Chondrocyte (in vitro differentiated cells): ENCODE measurements at places on chromosomes 4 and X.

DNA sequence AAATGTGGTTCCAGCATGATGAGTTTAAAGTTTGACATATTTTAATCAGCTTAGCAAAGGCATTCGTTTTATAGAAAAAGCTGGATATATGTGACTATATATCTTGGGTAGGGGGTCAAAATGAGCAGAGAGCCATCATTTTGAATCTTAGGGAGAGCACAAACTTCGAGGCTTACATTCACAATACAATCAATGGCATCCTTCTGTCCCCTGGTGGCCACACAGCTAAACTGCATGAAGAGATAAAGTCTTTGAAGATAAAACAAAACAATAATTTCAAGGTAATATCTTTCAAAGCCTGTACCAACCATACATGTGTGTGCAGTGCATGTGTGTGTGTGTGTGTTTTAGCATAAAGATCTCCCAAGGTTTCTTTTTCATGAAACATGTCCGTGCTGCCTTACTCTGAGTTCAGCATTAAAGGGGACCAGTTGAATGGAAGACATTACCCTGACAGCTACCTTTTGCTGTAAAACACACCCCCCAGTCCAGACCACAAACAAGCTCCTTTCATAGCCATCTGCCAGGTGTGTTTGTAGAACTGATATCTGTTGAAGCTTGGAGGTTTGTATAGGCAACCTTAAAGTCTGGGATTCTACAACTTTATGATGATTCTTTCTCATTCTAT, 22.0 kb downstream of the DYNLT3 start:
- no peak for DNase-seq

GRCh38 chrX:150525061-150525919, 43.1 kb upstream of the MTM1 start:
- no peak for DNase-seq

- no peak for DNase-seq
These were observed 14.8 kb upstream of the SPARCL1 start for GRCh38 chr4:87543835-87544461.

DNA sequence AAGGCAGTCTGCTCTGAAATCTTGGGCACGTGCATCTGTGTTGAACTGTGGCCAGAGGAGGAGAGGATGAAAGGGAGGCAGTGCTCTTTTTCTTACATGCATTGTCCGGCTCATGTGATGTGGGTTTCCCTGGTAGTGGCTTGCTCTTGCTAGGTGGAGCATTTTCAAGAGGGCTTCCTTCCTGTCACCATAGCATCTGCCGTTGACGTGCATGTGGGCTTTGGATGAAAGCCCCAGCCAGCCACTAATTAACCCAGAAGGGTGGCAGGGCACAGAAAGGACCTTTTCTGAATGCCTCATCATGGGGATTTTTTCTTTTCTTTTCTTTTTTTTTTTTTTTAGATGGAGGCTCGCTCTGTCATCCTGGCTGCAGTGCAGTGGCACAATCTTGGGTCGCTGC, 121.3 kb downstream of the GPR143 start:
- no peak for DNase-seq

GRCh38 chr4:174528226-174528625, 5.9 kb upstream of the HPGD start:
- DNase-seq = no peak

GRCh38 chr4:149116806-149117205, 674.6 kb upstream of the NR3C2 start:
- DNase-seq = no peak

GRCh38 chrX:39162322-39162735, 361.1 kb downstream of the MID1IP1 start:
- no peak for DNase-seq

GRCh38 chr4:87092389-87093141, 127.9 kb downstream of the KLHL8 start:
- DNase-seq = no peak

GRCh38 chr4:8534129-8534528, 46.1 kb upstream of the GPR78 start:
- no peak for DNase-seq

DNA sequence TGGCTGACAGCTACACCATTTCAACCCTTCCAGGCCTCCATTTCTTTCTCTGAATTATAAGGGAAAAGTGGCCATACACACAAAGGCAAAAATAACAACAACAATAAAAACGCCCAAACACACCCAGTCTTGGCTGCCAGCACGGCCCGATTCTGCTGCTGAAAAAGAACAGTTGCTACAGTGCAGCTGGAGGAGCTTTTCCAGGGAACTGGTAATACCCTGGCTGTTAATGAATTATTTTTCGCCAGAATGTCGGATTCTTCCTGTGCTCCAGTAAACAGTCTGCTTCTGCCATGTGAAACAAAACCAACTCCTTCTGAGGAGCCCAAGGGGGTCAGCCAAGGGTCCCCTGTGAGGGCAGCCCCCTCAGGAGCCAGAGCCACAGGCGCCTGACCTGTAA, 6.6 kb downstream of the RAI2 start:
- no peak for DNase-seq

DNA sequence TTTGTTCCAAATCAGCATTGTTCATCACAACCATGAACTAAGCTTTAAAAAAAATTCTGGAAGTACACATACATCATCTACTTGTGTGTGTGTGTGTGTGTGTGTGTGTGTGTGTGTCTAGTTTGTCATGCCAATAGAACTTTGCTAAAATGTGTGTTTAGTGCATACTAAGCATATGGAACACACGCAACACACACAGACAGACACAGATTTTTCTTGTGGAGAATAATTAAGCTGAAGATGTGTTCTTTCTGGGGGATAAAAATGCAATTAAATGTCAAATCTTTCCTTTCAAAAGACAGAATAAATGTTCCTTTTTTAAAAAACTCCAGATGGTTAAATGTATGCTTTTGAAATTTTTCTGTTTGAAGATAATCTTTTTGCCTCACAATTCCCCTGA, 530.4 kb upstream of the INTU start:
- DNase-seq = no peak

- DNase-seq = no peak
These were observed 795.6 kb downstream of the IL1RAPL1 start for GRCh38 chrX:29382811-29383210.

DNA sequence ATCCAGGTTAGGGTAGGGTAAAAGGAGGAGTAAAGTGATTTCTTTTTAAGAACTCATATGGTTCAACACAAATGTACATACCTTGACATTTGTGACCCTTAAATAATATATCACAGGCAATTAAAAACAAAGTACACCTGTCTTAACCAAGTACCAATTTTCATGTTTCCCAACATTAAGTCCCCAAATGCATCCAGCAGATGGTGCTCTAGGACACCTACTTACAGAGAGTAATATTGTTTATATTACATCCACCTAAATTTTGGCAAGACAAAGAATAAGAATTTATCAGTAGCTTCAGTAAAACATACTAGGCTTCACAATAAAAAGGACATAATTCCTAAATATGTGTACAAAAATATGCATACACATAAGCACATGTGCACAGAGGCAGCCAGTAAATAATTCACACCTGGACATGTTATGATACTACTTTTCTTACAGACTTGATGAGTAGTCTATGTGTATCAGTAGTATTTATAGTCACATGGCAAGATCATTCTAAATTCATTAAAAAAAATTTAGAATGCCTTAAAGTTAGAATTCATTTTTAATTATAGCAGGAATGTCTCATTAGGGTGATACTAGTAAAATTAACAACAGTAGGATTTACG, 219.7 kb downstream of the DCLK2 start:
- no peak for DNase-seq

DNA sequence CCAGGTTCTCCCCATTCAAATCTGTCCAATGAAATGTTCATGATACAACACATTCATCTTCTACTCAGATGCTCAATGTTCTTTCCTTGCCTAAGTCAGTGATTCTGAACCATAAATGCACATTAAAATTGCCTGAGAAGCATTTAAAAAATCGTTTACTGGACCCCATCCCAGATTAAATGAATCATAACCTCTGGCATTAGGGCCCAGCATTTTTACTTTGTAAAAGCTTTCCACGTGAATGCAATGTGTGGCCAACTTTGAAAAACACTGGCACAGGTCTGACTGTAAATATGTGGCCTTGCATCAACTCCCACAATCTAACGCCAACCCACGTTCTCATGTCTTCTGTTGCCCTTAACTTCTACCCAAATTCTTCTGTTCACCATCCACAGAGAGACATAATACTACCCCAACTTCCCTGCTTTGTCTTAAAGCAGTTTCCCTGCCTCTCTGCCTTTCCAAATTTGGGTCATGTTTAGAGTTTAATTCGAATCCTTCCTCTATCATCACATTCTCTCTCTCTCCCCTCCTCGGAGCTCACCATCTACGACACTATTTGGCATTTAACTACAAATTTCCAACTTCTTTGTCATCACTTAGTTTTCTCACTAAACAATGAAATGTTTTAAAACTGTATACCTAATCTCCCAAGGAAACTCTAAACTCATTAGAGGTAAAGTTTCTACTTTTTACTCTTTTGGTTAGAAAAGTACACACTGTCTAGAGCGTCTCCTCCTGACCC, 78.7 kb downstream of the PRKG2 start:
- DNase-seq = no peak

DNA sequence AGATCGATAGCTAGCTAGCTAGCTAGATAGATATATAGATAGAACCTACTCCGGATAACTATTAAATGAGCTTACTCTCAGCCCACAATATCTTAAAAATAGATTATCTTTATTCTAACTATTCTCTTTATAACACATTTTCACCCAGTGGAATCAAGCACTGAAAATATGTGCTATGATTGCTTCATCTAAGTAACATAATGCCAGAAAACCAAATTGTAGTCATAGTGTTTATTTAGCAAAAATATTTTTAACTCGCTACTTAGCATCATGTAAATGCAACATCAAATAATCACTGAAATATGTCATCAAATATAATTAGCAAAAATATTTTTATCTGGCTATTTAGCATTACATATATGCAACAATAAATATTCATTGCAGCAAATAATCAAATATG, 1.5 kb downstream of the TMEM156 start:
- DNase-seq = no peak

DNA sequence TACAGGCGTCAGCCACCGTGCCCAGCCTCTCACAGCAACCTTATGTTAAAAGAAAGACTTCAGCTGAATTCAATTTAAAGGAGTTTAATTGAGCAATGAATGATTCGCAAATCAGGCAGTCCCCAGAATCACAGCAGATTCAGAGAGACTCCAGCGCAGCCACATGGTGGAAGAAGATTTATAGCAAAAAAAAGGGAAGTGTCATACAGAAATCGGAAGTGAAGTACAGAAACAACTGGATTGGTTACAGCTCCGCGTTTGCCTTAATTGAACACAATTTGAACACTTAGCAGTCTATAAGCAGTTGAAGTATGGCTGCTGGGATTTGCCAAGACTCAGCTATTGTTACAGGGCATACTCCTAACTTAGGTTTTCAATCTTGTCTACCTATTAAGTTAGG, 19.8 kb downstream of the CENPVL3 start:
- DNase-seq = no peak

- DNase-seq = no peak
These were observed 5.5 kb upstream of the XAGE2 start for GRCh38 chrX:52363247-52363883.

DNA sequence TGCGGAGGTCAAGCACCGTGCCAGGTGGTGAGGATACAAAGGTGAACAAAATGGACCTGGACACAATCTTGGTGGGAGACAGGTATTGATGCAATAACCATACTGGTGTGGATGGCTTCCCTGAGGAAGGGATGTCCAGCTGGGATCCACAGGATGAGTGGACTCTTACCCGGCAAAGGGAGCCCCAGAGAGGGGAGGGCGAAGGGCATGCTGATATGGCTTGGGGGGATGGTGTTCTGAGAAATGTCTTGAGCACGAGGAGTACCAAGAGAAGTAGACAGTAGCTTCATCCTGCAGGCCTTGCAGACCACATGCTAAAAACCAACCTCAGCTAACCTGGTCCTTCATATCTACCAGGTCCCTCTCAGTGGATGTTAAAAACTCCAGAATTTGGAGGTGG, 220.8 kb downstream of the NWD2 start:
- DNase-seq = no peak

DNA sequence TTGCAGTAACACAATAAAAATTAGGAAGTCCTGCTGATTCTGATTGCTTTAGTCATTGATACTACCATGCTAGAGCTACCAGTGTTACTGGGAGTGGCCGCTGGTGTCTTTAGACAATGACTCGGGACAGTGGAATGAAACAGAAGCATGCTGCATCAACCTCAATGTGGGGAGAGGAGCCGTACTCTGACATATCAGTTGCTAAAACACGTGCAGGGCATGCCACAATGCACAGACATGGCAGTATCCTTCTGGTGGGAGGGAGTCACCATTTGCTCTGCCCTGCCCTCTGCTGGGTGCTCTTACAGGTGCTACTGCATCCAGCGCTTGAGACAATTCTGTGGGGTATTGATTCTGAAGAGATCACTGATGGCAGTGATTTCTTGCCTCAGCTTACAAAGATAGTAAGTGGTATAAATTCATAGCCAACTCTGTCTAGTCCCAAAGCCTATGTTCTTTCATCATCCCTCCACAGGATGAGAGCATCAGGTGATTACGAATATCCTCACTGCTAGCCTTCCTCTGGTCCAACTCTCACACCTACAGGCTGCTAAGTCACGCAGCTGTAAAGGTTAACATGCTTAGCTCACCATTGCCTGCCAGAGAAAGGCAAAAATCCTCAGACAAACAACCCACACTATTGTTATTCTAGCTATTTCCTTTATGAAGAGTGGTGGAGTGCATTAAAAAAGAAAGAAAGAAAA, 43.7 kb downstream of the NSG1 start:
- DNase-seq = no peak

- DNase-seq = no peak
These were observed 791 bp downstream of the SMIM20 start for GRCh38 chr4:25914670-25915352.

DNA sequence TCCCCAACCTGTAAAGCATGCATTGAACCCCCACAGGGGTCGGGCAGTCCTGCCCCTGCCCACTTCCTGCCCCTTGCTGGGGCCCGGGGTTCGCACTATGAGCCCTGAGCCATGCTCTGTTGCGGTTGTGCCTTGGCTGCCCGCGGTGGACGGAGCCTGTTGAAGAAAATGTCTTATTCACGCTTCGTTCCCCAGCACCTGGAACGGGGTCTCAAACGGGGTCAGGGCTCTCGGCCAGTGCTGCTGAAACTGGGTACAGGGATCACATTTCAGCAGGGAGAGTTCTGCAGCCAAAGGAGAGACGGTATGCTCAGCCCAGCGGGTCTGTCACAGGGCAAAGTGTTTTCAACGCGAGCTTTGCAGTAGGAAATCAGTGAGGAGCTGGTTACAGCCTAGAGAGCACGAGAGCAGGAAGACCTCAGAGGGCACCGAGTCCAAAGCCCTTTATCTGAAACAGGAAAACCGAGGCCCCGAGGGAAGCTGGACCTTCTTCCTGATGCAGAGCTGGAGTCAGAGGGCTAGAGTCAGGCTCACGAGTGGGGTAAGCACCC, 46.3 kb upstream of the AFAP1 start:
- no peak for DNase-seq

GRCh38 chrX:47862680-47863079, 26.0 kb downstream of the ZNF81 start:
- DNase-seq = no peak

DNA sequence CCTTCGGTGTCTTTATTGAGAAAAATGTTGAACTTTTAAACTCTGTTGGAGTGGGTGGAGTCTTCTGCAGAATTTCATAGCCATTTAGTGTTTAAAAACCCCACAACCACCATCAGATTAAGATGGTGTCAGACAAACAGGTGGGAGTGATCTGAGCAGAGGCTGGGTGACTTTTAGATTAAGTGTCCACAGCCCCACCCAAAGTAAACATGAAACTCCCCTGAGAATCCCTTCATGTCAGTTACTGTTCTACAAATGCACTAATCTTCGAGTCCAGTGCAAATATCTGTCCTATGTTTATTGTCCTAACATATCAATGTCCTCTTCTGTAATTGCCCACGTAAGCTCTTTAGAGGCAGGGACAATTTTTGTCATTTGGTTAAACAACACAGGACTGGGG, 175.6 kb upstream of the RBPJ start:
- no peak for DNase-seq
